ENCODE measurements at places on chromosomes 11 and 22.

DNA sequence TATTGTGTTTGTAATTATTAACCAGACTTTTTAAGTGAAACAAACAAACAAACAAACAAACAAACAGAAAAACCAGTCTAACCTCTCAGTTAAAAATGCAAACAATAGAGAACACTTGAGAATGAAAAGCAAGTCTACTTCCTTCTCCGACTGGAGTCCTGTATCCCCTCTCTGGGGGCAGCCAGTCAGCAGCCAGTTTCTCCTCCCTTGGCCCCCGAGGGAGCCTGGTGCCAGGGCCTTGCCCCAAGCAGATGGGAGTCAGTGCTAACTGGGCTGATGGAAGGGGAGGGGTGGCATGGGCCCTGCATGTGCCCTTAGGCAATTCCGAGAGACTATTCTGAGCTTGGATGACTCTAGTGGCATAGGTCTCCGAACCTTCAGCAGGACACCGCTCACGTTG lies 137.2 kb downstream of the GRIK4 start:
- no peak for DNase-seq

DNA sequence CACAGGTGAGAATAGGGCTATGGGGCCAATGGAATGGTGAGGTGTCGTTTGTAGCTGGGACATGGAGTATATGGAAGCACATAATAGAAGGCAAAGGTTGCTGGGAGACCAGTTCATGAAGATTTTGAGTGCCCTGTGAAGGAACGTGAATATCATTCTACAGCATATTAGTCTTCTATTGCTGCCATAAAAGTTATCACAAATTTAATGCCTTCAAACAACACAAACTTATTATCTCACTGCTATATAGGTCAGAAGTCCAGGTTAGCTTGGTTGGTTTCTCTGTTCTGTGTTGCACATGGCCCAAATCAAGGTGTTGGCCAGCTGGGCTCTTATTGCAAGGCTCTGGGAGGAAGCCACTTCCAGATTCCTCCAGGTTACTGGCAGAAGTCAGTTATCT lies 110.6 kb downstream of the SYN3 start:
- DNase-seq = no peak

- DNase-seq = no peak
Measured at GRCh38 chr11:86627776-86628455, 44.5 kb downstream of the ME3 start.

DNA sequence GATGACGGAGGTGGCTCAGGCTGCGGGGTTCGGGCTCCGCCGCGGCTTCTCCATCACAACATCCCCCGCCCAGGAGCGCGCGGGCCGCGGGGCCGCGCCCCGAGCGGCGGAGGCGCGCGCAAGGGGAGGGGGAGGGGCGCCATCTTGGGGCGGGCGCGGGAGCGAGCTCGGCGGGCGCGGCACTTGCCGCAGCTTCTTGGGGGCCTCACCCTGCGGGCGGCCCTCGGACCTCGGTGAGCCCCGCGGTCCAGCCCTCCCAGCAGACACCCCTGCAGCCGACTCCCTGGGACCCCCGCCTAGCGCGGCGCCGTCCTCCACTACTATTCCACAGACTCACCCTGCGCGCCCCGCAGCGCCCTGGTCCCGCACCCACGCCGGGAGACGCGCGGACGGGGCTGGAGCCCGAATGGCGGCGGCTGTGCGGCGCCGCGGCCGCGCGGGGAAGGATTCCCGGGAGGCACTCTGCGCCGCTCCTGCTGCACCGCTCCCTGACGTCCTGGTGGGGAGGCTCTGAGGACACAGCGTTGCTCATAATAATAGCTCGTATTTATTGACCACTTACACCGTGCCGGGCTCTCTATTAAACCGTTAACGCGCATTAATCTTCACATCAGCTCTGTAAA lies at the start of gene APBB1:
Gene APBB1 (minus strand): TSS at position 86 of the 623 bp plus-strand sequence. CDS start 7,747 bp downstream, outside the sequence.
- no peak for DNase-seq

- peak; percentile 70 for DNase-seq
Measured at GRCh38 chr11:31804312-31805036, 6.6 kb downstream of the PAX6 start.

DNA sequence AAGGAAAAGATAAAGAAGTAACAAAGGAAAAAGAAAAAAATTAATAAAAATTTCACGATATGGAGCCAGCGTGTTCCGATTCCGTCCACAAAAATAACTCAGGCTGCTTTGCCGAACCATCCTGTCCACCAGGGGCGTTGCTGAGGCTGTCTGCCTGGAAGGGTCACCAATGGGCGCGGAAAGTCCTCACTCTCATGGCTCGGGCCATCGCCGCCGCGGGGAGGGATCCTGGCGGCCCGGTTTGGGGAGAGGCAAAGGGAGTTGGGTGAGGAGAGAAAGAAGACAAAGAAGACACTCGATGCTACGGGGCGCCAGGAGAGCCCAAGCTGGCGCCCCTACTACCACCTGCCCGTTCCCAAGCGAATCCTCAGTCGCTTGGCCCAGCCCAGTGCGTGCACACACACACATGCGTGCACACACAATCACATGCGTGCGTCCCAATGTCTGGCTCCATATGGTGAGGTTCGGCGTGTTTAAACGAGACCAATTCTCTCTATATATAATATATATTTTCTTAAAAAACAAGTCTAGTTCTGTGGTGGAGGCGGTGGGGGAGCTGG lies 5.6 kb upstream of the PYGM start:
- DNase-seq = no peak

DNA sequence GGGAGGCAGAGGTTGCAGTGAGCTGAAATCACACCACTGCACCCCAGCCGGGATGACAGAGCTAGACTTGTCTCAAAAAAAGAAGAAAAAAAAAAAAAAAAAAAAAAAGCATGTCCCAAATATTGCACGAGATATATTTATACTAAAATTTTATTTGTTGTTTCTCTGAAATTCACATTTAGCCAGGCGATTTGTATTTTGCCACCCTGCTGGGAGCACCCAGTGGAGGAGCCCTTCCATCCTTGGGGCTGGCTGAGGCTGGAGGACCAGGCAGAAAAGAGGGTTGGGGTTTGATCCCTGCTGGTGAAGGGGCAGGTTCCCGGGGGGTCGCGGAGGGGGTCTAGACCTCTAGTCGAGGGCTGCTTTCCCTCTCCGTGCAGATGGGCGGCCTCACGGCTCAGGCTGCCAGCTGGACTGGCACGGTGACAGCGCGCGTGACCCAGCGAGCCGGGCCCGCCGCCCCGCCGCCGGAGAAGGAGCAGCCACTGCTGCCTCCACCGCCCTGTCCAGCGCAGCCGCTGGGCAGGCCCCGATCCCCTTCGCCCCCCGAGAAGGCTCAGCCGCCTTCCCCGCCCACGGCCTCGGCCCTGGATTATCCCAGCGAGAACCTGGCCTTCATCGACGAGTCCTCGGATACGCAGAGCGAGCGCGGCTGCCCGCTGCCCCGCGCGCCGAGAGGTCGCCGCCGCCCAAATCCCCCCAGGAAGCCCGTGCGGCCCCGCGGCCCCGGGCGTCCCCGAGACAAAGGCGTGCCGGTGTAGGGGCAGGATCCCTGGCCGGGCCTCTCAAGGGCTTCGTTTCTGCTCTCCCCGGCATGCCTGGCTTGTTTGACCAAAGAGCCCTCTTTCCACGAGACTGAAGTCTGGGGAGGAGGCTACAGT lies 952 bp upstream of the CATSPERZ start:
- DNase-seq = no peak

GRCh38 chr11:2140411-2141400 lies 1.5 kb upstream of the IGF2 start:
- DNase-seq = no peak

Data from vagina (tissue), 2 donors.